GM20000 (cell line): ENCODE measurements at places on chromosomes 11 and 22.

GRCh38 chr11:106998116-106998915, 20.0 kb downstream of the GUCY1A2 start:
- DNase-seq: no peak

DNA sequence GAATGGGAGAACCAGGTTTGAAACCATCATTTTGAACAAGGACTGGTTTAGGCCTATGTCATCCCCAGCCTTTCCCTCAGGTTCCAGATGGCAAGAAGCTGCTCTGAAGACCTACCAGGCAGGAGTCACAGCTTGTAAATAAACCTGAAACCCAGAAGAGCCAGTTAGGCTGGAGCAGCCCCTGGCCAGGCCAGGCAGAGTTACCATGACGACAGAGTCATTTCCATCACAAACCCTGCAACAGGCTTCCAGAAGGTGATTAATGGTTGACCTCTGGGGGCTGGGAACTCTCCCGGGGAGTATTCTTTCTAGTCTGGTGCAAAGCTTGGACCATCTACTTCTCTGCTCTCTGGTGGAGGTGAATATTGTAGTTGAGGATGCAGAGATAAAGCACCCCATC, 164.1 kb upstream of the NCAM1 start:
- no peak for DNase-seq

- DNase-seq: no peak
Observed at GRCh38 chr11:79086056-79086455, 354.8 kb downstream of the TENM4 start.

GRCh38 chr22:33163815-33164214, 105.6 kb upstream of the SYN3 start:
- no peak for DNase-seq

- DNase-seq: no peak
Observed at GRCh38 chr22:47125603-47126002, 363.2 kb downstream of the TBC1D22A start.

- no peak for DNase-seq
Observed at GRCh38 chr11:121802542-121802941, 313.5 kb downstream of the BLID start.

DNA sequence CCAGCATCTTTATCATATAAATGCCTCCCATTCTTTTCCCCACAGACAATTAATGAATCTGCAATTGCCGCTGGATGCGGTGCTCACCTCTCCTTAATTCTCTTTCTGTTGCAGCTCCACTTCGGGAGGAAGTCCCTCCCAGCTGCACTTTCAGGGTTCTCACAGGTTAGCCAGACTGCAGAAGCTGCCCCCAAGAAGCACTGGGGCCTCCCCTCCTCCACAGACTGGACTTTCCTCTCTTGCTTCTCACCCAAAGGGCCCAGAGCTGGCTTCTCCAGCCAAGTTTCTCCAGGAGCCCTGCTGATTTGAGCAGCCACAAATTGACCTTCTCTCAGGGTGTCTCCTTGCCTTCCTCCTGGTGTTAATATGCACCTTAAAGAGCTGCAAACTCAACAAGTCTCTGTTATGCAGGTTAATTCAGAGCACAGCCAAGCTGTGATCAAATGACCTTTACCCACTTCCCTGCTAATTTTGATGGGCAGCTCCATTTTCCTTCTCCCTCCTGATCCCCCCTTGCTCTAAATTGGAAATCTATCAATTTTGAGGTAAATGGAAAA, 298.9 kb downstream of the BUD13 start:
- no peak for DNase-seq

GRCh38 chr11:7576726-7577290, 63.0 kb downstream of the PPFIBP2 start:
- DNase-seq: no peak

DNA sequence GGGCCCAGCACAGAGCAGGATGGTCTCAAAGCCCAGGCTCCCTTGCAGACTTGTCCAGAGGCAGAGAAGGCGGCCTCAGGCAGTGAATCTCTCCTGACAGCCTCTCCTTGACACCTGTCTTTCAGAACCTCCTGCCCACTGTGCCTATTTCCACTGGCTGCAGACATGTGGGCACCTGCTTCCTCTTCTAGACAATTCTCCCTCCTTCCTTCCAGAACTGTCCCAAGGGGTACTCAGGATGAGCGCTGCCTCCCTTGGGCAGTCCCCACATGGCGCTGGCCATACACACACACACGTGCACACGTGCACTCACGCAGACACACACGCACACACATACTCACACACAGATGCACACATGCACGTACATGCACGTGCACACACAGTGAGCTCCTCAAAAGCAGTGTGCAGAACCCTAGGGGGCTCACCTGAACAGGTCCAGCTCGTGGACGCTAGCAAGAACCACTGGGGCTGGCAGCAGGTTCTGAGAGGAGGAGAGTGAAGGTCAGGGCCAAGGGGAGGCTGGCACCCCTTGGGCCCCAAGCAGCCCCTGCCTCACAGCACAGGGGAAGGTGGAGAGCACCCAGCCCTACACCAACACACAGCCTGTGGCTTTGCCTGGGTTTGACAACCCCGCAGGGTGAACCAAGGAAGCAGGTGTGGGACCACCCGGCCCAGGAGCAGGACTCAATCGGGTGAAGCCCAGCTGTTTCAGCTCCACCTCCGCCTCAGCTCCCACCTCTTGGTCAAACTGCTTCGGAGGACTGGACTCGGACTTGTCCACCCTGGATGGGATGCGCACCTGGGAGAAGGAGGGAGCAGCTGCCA, 8.1 kb upstream of the PLXNB2 start:
- DNase-seq: peak; percentile 38

DNA sequence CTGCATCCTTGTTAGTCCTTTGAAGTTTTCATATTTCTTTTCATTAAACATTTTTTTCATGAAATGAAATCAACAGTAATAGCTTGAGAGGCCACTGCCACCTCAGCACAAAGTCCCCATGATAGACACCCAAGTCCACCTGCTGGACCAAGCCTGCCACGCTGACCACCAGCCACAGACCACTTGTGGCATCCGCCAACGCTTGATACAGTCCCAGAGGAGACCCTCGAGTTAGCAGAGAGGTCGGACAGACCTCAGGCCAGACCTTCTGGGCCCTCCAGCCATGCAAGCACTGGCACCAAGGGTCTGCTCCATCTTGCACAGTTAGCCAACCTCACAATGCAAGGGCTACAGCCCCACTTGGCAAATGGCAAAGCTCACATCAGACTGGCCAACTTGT, 91.8 kb upstream of the RTL6 start:
- no peak for DNase-seq

GRCh38 chr11:75509020-75509720, 16.6 kb downstream of the GDPD5 start:
- no peak for DNase-seq

DNA sequence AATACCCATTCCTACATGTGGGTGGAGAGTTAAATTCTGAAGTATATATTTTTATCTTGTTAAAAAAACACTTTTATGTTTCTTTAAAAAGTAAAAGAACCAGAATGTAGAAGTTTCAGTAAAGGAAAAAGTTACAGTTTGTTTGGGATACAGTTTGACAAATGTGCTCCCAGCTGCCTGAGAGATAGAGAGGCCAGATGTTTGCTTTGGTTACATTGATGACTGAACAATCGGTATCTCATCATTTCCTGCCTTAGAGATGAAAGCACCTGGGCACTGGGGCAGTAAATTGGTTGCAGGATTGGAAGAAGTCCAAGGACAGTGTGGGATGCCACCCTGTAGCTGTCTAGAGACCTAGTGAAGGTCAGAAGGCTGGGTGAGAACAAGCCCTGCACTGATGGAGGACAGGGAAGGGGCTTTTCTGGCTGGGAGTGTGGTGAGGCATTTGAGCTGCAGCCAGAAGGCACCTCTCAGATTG, 16.6 kb downstream of the MED15 start:
- DNase-seq: no peak

- DNase-seq: no peak
Observed at GRCh38 chr11:118918686-118919280, 6.9 kb downstream of the BCL9L start.

- DNase-seq: no peak
Observed at GRCh38 chr11:78207532-78208256, 19.0 kb downstream of the USP35 start.

- peak; percentile 31 for DNase-seq
Observed at GRCh38 chr11:19281041-19281440, 40.3 kb upstream of the E2F8 start.

DNA sequence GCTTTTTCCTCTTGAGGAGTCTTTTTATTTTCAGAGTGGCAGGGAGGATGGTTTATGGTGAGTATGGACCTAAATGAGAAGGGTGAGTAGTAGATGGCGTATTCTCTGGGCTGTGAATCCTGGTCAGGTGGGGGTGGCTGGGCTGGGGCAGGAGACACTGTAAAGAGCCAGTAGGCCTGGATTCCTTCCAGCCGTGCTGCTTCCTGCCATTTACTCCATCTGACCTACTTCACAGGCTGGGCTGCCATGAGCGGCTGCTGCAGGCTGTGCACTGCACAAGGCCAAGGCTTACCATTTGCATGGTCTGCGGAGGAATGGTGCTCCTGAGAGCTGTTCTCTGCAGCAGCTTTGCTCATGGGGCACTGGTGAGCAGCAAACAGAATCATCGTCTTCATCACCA, 297.6 kb downstream of the KIRREL3 start:
- DNase-seq: no peak

- no peak for DNase-seq
Observed at GRCh38 chr22:37497062-37497599, 10.9 kb upstream of the MFNG start.

DNA sequence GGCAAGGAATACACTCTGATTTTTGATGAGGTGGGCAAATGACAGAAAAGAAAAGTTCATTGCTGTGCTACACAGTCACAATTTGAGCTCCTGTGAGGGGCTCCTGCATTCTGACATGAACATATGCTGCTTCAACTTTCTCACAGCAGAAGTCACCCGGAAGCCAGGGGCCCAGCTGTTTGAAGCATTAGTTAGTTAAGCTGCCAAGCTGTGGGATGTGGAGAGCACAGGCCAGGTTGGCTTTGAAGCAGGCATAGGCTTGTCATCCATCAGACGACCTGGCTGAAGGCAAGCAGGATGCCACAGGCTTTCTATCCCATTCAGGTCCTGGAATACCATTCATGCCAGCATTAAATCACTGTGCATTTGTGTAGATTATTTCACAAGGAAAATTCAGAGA, 63.1 kb downstream of the MTNR1B start:
- DNase-seq: no peak

DNA sequence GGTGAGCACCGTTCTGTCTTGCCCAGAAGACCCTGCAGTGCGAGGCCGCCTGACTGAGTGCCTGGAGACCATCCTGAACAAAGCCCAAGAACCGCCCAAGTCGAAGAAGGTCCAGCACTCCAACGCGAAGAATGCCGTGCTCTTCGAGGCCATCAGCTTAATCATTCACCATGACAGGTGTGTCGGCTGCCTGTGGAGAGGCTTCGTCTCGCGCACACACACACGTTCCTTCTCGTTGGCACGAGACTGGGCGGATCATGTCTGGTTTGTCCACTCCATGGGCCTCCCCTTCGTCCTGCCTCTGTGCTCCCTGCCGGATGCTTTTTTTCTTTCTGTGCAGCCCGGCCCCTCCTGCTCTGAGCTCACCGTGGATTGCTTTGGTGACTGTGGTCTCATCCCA, 51.1 kb downstream of the MUC6 start:
- DNase-seq: no peak

DNA sequence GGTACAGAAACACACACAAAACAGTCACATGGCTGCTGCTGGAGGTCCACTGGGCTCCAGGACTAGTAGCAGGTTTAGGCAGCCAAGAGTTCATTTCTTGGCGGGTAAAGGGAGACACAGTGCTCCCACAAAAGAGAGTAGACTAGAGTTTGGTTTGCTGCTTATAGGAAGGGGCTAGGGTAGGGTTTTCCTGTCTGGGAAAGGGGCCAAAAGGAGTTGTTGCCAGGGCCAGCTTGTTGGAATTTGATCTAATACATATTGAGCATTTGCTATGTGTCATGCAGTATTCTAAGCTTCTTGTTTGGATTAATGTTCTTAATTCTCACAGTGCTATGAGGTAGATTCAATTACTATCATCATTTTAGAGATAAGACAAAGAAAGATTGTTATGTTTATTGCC, 195.1 kb upstream of the PLET1 start:
- DNase-seq: no peak

GRCh38 chr11:45879803-45880686, 5.4 kb upstream of the MAPK8IP1 start:
- DNase-seq: no peak

- no peak for DNase-seq
Observed at GRCh38 chr11:75035911-75036565, 47.3 kb downstream of the NEU3 start.

DNA sequence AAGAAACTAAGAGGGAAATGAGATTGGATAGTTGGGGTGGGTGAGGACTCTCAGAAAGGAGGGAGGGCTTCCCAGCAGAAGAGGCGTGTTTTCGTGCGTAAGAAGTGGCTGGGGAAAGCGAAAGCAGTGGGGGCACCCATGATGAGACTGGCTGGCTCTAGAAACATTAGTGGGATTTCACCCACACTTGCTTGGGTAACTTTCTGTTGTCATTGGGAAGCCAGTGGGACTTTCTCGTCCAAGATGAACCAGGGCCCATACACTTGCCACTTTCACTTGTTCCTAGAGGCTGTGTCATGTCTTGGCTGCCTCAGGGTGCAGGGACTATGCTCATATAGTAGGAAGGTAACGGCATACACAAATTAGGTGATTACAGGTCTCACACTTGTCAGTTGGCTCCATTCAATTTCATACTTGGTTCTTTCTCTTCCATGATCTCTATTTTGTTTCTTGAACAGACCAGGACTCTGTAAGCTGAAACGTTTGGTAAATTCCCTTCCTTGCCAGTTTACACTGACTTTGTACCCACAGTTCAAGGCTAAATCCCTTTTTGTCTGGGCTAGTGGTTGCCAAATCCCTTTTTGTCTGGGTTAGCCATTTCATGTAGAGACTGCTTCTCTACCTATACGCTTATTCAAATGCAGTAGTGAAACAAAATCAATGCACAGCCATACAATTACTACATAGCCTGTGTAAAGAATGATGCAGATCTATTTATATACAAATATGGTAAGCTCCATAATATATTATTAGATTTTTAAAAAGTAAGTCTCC, 42.0 kb upstream of the CXCR5 start:
- DNase-seq: no peak

GRCh38 chr11:30919389-30920152, 333.4 kb upstream of the MPPED2 start:
- no peak for DNase-seq

- no peak for DNase-seq
Observed at GRCh38 chr11:108197351-108197750, 25.1 kb downstream of the NPAT start.

DNA sequence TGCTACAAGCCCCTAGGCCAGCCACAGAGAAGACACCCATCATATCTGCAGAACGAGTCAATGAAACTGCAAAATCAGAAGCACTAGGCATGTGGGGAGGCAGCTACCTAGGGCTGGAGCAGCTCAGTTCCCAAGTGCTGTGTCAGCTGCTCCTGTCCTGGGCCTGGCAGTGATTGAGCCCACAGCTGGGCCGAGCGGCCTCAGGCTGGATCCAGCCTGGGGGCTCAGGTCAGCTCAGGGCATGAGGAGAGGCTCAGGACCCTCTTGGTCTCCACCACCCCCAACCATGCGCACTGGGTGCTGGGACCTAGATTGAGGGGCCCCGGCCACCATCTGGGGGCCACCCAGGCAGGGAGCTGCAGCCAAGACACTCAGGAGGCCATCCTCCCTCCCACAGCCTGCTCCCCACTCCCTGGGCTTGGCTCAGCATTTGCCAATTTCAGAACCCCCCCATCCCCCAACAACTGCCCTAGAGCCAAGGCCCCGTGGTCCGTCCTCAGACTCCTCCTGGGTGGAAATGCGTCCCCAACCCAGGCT, 2.4 kb upstream of the TNNT3 start:
- peak; percentile 41 for DNase-seq

- no peak for DNase-seq
Observed at GRCh38 chr22:38110008-38110862, at the start of gene BAIAP2L2. BAIAP2L2 (minus strand) TSS chr22:38110684; CDS start chr22:38110525, 159 bp downstream.

GRCh38 chr11:27837895-27838563, 137.8 kb upstream of the BDNF start:
- DNase-seq: peak; percentile 29
